ELF-1 (cell line): ENCODE measurements at places on chromosomes 1 and 21.

DNA sequence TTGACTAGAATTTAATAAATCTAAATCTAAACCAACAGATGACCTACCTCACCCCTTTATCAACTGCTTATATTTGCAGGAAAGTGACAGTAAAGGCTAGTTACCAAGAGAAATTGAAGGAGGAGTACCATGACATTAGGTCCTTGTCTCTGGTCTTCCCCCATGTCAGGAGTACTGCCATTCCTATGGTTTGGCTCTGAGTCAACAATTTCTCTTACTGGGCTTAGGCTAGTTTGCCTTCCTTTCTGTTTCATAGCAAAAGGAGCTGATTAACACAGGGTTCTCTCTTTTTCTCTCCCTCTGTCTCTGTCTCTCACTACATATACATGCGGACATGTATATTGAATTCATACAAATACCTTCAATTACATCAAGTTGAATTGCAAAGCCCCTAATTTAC, 579.9 kb downstream of the DPYD start:
- DNase-seq, result no peak

DNA sequence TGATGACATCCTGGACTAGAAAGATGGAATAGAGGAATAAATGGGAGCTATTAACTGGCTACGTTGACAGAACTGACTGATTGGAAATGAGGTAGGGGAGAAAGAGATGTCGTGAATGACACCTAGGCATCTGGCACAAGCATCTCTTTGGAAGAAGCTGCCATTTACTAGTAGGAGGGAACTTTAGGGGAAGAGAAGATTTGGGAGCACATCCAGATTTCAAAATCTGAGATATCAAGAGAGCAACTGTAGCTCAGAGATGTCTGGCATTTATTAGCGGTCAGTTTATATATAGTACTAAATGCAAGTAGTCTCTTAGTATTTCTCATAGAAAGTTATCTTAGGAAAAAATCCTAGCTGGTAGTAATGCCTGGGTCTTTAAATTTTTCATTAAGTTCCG, 131.9 kb upstream of the C1orf105 start:
- no peak for DNase-seq

DNA sequence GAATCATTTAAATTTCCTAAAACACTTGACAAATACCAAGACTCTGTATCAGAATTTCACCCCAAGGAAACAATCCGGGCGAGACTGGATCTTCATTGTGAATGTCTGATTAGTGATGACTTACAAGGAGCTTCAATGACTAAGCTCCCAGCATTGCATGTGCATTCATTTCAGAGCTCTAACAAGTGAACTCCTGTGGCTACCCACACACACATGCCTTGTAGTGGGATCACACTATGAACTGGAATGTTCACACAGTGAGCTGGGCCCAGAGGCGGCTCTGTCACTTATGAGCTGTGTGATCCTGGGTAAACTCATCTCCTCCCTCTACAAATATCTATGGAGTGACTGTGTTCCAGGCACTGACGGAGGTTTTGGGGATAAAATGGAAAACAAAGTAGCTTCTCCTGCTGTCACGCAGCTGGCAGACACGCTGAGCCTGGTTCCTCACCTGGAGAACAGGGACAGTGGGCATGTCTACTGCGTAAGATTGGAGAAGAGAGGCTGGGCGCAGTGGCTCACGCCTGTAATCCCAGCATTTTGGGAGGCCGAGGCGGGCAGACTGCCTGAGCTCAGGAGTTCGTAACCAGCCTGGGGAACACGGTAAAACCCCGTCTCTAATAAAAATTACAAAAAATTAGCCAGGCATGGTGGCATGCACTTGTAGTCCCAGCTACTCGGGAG, 56.9 kb downstream of the CLSTN1 start:
- DNase-seq, result no peak

DNA sequence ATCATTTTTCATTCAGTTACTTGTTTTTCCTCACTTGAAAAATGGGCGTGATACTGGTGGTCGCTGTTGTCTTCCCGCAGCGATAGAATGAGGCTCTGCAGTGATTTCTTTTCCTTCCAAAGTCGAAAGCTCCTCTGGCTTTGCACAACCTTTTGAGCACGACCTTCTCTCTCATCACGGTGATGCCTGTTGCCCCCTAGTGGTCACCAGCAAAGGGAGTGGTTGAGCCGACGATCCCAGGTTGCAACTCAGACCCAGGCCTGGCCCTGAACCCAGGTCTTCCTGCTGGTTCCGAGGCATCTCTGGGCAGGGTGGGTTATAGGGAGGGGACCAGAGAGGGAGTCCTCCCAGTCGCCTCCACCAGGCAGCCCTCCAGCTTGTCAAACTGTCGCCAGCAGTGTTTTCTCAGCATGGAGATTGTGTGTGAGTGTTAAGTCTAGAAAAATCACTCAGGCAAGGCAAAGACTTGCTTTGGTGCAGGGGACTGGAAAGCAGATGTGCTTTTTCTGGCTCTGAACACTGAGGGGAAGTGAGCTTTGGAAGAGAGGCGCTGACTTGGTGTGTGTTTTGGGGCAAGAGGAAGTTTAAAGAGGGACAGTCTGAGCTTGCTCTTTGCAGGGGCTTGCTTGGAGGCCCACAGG, 285.3 kb downstream of the CAMTA1 start:
- peak; percentile 79 for DNase-seq

DNA sequence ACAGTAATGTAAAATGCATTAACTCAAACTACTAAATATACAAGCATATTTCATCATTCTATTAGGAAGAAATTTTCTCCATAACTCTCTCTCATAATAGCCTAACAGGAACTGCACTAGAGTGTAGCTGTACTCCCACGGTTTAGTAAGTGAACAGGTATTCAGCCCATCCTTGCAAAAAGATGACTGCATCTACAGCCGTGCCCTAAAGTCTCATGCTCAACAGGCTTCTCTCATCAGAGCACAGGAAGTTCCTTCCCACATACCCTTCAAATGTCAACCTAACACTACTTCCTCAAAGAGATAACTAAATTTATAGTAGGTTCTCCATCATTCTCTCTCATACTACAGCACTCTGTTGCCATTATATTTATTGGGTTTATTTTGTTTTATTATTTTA, 251.6 kb downstream of the AKT3 start:
- DNase-seq, result no peak

DNA sequence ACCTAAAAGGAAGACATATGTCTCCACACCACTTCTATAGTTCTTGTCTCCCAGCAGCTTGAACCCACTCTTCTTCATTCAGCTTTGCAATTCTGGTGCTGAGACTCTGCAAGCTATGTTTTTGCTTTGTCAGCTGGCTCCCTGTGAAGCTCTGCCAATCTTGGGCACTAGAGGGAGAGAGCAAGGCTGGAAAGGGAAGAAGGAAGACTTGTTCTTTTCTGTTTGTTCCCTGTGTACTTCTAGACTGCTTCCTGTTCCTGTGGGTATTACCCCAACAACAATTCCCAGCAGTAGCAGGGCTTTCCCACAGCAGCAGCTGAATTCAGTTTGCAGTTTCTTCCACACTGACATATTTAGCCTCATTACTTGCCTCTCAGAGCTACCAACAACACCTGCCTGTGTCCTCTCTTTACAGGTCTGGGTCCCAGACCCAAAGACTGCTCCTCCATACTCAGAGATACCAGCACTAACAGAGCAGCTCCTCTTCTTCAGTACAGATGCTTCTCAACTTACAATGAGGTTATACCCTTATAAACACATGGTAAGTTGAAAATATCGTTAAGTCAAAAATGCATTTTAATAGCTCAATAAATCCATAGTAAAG, 275.2 kb upstream of the NEGR1 start:
- DNase-seq, result peak; percentile 32

DNA sequence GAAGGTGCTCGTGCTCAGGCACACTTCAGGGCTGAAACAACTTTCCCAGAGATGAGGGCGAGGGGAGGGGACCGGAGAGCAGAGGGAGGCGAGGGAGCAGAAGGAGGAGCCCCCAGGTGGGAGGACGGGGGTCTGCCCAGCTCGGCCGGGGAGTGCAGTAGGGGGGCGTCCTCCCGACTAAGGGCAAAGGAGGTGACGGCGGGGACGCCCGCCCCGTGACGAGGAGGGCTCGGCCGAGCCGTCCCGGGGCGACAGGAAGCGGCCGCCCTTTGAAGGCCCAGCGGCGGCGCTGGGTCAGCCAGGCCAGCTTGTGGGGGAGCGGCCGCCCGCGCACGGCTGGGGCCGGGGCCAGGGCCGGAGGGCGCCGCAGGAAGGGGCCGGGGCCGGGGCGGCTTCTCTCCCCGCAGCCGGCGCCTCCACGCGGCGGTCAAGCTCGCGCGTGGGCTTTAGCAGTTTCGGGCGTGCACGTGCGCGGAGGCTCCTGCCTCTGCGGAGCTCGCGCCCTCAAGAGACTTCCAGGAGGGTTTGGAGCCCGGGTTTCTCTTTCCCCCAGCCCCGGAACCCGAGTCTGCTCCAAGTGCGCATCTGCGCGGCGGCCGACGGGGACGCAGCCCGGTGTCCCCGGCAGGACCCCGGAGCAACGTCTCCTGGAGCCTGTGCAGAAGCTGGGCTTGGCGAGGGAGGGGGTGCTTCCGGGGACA, 100.8 kb upstream of the SLC45A1 start:
- DNase-seq, result peak; percentile 62

DNA sequence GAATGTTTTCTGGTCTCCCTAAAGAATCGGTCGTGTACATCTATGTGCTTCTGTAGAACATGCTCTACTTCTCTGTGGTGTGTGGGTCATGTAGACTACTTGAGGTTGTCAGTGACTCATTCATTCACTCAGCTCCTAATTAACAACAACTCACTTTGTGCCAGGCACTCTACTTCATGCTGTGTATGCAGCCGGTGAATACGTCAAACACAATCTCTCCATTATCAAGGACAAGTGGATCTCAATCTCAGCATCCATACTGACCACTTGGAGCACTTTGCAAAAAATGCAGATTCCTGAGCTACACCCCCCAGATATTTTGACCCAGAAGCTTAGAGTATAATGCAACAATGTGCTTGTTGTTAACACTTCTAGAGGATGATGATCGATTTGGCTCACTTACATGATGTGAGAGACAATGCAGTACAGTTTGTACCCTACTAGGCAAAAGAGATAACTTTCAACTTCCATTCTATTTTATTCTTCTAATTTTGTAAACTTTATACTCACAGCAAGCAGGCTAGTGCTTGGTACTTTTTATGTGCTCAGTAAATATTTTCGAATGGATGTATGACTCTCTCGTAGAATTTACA, 508.6 kb upstream of the ADAMTS5 start:
- no peak for DNase-seq
